SHP77 (cell line): ENCODE measurements at places on chromosomes 2 and 18.

- DNase-seq = no peak
Observed at GRCh38 chr18:68734308-68734707, 19.4 kb upstream of the TMX3 start.

GRCh38 chr2:39118786-39119499, 1.9 kb downstream of the SOS1 start:
- no peak for DNase-seq

- no peak for DNase-seq
Observed at GRCh38 chr18:75915941-75916623, 488.6 kb upstream of the SMIM21 start.

GRCh38 chr2:196750291-196750923, 49.1 kb downstream of the GTF3C3 start:
- no peak for DNase-seq

DNA sequence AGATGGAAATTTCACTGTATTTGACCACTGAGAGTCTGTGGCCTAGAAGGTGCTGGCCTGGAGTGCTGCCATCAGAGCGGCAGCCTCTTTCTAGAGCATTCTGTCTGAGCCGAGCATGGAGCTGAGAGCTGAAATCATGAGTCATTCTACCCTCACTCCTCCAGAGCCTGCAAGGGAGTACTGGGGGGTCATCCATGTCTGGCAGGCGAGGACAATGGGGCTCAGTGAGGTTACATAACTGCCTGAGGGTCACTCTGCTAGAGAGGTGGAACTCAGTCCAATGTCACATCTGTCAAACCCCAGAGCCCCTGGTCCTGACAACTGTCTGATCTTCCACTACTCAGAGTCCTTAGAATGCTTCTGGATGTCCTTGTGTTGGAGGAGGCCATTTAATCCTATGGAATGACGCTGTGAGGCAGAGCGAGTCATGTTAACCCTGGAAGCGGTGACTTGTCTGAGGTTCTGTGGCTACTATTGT, 65.3 kb downstream of the HAUS1 start:
- DNase-seq = no peak

- DNase-seq = no peak
Observed at GRCh38 chr2:217335341-217335966, 475.6 kb upstream of the TNP1 start.

DNA sequence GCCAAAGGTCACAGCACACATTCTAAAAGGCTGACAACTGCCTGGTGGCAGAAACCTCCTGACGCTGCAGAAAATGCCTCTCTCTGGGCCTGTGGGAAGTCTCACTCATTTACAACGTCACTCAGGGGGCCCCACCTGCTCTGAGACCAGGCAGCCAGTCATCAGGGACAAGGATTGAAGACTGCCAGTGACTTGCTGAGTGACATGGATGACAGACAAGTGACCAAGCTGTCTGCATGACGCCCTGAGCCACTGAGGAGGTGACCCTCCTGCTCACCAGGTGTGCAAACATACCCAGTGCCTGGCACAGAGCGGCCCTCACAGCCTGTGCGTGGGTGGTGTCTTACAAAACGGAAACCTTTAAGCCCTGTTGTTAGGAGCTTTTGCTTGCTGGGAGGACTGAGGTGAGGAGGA, 392.4 kb downstream of the TNS1 start:
- peak; percentile 98 for DNase-seq

- no peak for DNase-seq
Observed at GRCh38 chr2:127659408-127660290, 13.7 kb downstream of the GPR17 start.

- DNase-seq = no peak
Observed at GRCh38 chr2:48454504-48454903, 75.5 kb upstream of the STON1 start.

GRCh38 chr2:139940686-139941085, 1160.5 kb upstream of the NXPH2 start:
- DNase-seq = no peak

GRCh38 chr2:118221536-118222272, 133.4 kb downstream of the INSIG2 start:
- peak; percentile 14 for DNase-seq

DNA sequence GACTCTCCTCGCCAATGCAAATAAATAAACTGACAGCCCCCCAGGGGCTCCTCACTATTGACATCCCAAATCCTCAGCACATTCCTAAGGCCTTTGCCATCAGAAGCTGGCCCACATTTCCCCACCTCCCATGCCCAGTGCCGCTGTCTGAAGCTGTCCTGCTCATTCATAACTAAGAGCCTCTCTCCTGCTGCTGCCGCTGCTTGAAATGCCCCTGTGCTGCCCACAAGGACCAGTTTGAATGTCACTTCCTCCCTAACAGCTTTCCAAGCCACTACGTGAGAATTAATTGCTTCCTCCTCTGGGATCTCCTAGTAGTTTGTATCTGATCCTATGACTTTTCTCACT, 151.6 kb upstream of the CAPN13 start:
- no peak for DNase-seq

GRCh38 chr2:66461664-66462500, 27.0 kb downstream of the MEIS1 start:
- no peak for DNase-seq

DNA sequence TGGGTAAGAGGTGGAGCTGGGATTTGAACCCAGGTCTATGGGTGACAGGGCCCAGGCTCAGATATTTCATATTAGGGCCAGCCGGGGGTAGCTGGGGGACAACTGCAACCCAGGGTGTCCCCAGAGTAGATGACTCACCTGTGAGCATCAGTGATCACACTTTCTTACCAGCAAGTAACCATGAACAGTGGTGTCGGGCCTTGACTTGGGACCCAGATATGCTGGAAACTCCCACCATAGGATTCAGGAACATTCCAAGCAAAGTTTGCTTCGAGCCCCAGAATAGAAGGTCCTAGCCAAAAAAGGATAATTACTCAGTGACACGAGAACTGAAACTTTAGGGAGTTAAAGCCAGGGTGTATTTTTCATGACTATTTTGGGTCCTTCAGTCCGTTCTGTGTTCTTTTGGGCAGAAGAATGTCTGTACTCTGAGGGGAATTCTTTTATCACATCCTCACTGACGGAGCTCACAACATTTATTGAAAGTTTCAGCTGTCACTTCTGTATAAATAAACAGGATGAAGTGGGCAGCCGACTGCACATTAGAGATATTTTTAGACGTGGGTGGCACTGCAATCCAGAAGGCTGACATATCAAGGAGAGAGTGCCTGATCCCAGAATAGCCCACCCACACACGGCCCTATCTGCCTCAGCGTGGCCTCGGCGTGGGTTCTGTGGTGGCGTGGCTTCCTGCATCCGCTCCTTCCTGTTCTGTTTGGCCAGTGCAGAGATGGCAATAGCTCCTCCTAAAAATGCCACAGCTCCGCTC, 45.6 kb downstream of the RAMP1 start:
- no peak for DNase-seq

DNA sequence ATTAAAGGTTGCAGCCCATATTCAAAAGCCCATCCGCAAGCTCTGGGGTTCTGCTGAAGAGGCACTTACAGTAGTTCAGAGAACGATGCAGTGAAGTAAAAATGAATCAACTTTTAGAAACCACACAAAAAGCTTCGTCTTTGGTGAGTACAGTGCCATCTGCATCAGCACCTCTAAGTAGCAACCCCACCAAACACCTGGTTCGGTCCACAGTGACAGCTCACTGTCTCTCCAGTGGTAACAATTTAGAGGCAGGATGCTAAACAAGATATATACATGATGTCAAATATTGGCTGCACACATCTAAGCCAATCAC, 275.4 kb upstream of the TCF4 start:
- no peak for DNase-seq

GRCh38 chr2:221726894-221727513, 154.9 kb upstream of the EPHA4 start:
- no peak for DNase-seq

DNA sequence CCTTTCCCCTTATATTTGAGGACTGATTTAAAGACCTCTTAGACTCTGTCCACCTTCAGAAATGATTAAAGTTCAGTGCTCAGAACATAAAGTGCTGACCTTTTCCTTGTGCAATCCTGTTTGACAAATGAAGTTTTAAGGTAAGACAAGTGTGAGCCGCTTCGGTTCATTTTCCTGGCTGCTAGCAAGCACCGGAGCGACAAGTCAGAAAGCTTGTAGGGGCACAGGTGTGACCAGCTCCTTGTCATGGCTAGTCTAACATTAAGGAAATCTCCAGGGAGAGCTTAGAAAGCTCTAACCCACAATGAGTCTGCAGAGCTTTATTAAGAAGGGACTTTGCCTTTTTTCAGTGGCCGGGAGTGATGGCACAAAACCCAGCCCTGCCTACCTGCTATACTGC, 2.3 kb upstream of the NCKAP5 start:
- DNase-seq = no peak

GRCh38 chr2:88613921-88614320, 13.3 kb downstream of the EIF2AK3 start:
- DNase-seq = no peak

DNA sequence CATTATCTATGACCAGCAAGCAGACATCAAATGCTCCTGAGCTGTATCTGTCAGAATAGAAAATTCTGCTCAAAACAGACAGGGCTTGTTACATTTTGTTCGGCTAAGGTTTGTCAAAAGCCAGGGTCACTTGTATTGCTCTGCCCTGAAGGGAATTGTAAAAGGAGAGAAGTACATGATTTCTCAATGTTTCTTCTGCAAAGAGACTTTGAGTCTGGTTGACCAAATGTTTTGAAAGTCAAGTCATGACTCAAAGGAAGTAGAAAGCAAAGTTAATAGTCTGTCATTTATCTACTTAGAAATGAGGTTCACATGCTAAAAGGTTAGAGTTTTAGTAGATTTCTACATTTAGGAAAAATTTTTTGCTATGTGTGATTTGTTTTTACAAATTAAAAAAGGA, 1624.1 kb upstream of the ZEB2 start:
- no peak for DNase-seq

DNA sequence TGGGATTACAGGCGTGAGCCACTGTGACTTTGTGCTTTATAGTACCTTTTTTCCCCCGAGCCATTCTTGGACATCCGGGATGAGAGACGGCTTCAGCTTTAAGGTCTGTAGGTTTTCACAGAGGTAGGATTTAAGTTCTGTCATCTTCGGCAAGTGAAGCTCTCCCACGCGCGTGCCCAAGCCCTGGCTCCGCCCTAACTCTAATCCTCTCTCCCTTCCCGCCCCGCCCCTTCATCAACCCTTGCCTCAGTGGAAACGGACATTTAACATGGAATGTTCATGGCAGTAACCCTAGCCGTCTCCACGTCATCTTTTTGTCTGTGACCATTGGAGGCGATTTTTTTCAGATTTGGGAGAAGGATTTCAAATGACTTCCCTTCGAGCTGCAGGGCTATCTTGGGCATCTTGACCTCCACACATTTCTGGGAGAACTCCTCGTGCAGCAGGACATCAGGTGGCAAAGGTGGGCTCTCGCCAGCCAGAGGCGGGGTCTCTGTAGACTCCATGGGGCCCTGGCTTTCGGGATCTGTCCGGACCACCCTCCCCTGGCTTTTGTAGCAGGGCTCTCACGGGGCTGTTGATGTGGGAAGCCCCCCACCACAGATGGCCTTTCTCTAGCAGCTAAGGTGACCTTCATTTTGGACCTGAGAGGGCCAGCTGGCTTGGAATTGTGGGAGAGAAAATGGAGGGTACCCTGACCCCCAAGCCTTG, 6.8 kb downstream of the COLEC11 start:
- no peak for DNase-seq

DNA sequence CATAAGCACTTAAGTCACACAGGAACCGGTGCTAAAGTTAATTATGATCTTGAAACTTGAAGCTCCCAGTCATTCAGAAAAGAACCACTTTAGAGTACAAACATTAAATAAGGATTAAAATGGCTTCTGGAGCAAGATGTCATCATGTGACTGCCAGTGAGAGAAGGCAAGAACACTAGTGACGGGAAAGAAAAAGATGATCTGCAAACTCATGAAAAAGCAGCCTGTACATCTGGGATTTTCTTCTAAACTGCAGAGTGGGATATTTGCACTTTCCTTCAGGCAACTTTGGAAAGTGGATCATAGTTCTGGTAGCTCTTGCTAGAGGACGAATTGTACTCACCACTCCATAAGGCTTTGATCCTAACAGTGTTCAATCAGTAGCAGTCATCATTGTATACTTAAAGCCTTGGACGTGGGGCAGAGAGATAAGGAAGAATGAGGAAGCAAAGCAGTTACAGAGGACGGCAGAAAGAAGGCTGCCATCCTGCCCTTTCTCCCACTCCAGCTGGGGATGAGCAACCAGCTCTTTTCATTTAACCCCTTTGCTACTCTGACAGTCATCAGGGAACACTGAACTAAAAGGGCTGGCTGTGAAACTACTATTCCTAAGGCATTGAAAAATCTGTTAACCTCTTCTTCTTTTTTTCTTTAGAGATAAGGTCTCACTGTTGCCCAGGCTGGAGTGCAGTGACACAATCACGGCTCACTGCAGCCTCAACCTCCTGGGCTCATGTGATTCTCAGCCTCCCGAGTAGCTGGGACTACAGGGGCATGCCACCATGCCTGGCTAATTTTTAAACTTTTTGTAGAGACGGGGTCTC, 18.1 kb downstream of the ABHD3 start:
- DNase-seq = no peak

DNA sequence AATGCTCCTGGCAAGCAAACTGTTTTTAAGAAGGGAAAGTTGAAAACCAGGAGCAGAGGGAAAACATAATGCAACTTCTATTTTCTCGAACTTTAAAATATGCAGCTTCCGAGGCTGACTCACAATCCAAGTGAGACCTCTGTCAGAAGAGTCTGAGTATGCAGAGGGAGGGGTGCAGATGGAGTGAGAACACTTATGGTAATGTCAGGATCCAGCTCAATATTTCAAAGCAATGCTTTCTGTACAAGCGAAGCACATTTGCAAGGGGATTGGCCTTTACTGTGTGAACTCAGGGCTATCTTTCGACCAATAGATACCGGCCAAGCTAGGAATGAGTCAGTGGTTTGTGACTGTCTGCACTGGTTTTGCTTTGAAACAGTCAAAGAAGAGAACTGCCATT, 242.7 kb downstream of the CNTNAP5 start:
- no peak for DNase-seq

DNA sequence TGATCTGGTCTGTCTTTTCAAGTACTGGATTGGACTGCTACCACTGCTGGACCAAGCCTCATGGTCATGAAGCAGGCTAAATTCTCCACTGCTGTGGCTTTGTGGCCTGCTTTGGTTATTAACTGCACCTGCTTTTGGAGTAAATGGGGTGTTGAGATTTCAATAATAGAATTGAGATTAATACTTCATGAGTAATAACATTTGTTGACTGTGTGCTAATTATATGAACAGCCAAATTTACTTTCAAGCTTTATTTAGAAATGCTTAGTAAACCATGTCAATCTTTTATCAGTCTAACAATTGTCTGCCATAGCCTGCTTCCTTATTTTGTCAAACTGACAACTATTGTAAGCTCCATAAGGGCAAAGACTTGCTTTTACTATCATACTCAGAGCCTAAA, 27.4 kb upstream of the MTIF2 start:
- no peak for DNase-seq

DNA sequence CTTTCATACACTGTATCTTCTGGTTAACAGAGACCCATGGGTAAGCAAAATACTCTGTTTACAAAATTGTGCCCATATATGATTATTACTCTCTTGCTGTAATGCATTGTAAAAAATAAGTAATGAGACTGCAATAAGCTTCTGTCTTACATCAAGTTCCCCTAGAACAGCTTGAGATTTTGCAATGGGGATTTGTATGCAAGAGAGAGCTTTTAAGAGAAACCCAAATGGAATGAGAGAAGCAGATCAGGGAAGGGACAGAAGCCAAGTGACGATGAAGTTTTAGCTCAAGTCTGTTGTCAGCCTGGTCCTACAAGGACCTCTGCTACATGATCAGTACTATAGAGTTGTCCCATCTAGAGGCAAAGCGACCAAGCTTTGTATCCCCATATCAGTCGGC, 218.1 kb upstream of the VWC2L start:
- no peak for DNase-seq
